Ovary (tissue), 10 donors: ENCODE measurements at places on chromosomes 7 and 10. TPM values are rescaled to one million over a fixed set of nuclear protein-coding genes. Genes with fewer than 3 reads are reported as not detected.

GRCh38 chr10:118920206-118920605, 109.3 kb upstream of the NANOS1 start:
- H3K27ac ChIP-seq = no peak overlapping the region
- no peak overlapping the region for H3K4me3 ChIP-seq
- no peaks in the 10 kb centered on the region for H3K36me3 ChIP-seq
- H3K27me3 ChIP-seq = no peaks in the 10 kb centered on the region
- no peaks in the 10 kb centered on the region for H3K4me1 ChIP-seq

Gene ITPRID1
- not detected for total RNA-seq

Gene CLCN1
- not detected for total RNA-seq

Gene GSDME
- 17.3 TPM for total RNA-seq
